Hindlimb muscle (tissue), 1 donor: ENCODE measurements at places on chromosomes 16 and 17.

- no peak for DNase-seq
These were observed 38.5 kb downstream of the TBC1D16 start for GRCh38 chr17:79997011-79997660.

DNA sequence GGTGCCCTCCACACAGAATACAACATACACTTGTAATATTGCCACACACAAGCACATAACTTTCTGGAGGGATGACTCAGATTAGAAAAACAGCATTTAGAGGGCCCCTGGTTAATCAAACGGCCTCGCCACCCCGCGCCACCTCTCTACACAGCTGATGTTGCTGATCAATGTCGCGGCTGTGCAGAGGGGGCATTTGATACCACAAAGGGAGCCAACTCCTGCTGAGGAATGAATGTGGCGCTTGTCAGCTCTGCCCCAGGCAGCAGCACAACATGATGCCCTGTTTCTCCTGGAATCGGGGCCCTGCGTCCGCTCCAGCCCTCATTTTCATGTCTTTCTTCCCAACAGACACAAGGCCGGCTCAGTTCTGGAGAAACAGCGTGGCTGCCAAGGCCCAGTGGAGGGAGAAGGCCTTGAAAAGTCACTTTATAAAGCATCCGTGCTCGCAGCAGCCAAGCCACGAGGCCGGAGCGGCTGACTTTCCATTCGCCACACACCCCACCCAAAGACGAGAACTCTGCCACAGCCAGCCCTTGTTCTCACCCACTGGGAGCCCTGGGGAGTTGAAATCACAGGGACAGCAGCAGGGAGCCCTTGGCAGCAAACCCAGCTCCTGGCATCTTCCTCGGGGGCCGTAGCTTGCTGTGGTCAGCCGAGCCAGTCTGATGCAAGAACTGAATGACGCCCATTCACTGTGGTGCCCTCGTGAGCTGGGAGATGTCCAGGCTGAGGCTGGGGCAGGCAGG, 65.6 kb downstream of the XYLT1 start:
- peak; percentile 64 for DNase-seq

GRCh38 chr16:77214411-77215138, 15.4 kb downstream of the SYCE1L start:
- DNase-seq: no peak

- no peak for DNase-seq
These were observed 123.4 kb downstream of the HS3ST3A1 start for GRCh38 chr17:13478326-13478830.

GRCh38 chr17:78601577-78602190, 24.5 kb upstream of the DNAH17 start:
- DNase-seq: no peak

DNA sequence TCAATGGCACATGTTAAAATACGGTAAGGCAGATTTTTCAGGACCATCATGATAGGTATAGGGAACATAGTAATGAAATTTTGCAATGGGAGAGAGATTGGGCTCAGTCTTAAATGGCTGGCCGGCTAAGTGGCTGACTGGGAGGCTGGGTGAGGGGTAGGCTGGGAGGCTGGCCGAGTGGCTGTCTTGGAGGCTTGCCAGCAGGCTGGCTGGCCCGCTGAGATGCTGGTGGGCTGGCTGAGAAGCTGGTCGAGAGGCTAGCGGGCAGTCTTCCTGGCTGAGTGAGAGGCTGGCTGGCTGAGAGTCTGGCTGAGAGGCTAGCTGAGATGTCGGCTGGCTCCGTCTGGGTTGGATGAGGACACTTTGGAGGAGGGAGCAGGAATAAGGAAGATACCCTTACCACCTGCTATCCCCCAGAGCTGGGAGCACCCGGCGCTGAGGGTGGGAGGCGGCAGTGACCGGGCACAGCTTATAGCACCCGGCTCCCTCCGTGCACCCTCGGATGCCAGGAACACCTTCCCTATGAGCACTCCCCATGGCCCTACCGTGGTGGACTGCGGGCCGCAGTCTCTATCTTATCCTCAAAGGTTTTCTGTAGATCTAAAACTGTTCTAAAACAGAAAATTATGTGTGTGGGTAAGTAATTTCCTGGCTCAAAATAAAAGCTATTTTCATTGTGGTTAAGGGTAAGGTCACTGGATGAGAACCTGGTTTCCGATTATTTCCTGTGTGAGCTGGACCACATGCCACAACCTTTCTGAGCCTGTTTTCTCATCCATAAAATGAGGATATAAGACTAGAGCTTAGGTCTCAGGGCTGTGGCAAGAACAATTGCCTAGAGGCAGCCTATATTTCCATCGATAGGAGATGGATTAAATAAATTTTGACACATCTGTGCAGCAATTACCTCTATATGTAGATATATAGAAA, 34.5 kb upstream of the TMC5 start:
- no peak for DNase-seq

- no peak for DNase-seq
These were observed 89.1 kb upstream of the CORO6 start for GRCh38 chr17:29711588-29712385.

- DNase-seq: no peak
These were observed 42.1 kb downstream of the TSC2 start for GRCh38 chr16:2089706-2090480.

DNA sequence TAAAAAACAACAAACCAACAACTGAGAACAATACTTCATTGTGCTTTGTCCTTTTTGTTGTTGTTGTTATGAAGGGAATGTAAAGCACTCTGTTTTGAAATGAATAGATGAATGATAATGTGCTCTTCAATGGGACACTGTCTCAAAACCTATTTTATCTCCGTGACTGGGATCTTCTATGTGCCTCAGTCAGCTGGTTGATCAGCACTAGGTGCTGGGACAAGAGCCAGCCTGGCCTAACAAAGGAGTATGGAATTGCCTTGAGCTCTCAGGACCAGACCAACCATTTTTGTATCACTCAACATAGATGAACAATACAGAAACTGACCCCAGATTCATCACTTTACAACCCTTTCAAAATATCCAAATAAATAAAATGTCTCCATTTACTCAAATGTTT, 440.2 kb downstream of the KCNJ2 start:
- DNase-seq: no peak

- peak; percentile 48 for DNase-seq
These were observed 9.1 kb upstream of the CRISPLD2 start for GRCh38 chr16:84810518-84811273.

DNA sequence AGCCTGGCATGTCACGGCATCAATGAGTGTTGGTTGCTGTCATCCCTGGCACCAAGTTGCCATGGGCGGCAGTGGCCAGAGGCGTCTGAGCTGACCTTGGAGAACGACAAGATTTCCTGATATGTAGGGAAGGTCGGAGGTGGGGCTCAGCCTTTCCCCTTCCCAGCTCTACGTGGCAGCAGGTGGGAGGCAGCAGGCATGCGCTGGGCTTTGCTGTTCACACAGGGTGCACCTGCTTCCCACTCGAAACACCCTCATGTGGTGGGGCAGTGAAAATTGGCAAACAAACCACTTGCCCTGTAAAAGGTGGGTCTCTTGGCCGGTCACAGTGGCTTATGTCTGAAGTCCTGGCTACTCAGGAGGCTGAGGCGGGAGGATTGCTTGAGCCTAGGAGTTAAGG, 12.3 kb upstream of the TFAP4 start:
- DNase-seq: no peak

- DNase-seq: no peak
These were observed 166.2 kb upstream of the RPL38 start for GRCh38 chr17:74037320-74037719.

- no peak for DNase-seq
These were observed 39.9 kb downstream of the MSI2 start for GRCh38 chr17:57296231-57296630.

DNA sequence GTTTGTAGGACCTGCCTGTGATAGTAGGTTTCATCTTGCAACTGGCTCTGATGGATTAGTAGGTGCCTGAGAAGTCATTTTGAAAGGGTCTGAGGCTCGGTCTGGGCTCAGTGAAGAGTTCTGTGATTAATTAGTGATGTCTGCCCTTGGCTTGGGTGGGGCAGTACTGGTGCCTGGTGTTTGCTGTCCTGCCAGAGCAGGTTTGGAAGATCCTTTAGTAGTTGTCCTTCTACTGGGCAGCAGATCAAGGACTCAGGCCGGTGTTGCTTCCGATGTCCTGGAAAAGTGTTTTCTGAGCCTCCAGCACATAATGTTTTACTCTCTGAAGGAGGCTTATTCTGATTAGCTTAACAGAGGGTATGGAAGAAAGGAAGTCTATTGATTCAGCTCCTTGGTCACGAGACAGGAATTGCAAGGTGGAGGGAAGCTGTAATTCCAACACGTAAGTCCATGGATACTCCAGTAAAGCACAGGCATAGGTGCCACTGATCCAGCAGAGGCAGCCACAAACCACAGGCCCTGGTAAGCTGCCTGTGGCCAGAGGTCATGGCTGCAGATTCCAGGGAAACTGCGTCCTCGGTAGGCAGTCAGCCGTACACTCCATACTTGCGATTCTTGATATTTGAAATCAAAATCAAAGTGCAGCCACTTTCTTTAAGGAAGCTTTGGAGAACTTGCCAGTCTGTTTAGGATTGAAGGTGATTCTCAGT, 18.7 kb downstream of the HLF start:
- DNase-seq: peak; percentile 57

DNA sequence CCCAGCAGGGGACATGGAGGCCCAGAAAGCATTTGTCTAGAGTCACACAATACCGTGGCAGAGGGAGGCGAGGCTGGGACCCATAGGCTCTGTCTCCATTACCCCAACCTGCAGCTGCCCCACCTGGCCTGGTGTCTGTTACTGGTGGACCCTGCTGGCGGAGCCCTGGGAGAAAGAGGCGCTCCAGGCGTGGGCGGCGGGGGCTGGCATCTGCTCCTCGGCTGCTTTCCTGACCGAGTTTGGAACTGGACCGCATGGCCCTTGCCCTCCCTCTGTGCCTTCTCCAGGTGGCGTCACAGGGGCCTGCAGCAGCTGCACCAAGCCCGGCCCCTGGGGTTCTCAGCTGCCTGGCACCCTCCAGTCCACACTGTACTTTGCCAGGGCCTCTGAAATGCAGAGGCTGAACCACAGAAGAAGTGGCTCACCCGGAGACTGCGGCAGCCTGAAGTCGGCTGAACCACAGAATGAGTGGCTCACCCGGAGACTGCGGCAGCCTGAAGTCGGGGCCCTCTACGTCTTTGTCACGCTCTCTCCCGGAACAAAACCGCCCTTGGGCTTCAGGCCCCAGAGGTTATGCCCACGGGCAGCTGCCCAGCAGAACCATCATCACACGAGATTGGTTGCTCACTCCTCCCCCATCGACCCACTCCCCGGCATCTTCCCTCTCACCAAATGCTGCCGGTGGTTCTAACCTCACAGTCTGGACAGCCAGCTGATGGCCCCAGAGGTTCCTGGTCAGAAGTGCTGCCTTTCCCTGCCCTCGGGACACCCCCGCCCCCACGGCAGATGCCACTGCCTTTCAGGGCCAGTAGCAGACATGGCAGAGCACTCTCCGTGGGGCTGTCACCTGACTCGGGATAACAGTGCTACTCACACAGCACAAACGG, 20.2 kb downstream of the CBFA2T3 start:
- no peak for DNase-seq

- no peak for DNase-seq
These were observed 11.6 kb upstream of the CSNK1D start for GRCh38 chr17:82285141-82285540.

GRCh38 chr17:17042851-17043460, 699 bp downstream of the MPRIP start:
- no peak for DNase-seq

GRCh38 chr16:11084876-11085485, 140.6 kb downstream of the CLEC16A start:
- DNase-seq: no peak

DNA sequence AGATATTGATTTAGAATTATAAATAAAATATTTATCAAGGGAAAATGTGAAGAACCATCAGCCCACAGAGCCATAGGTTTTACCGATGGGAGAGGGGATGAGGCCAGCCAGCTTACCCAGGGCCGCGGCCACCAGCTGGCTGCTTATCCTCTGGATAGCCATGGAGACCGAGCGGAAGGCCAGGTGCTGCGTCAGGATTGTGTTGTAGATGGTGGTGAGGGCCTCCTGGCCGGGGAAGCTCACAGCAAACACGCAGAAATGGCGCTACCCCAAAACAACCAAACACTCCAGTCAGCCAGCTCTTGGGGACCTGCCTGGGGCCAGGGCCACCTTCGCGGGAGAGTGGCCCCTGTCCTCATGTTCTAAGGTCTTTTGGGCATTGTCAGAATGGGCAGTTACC, 97.8 kb downstream of the DNAH17 start:
- DNase-seq: no peak

DNA sequence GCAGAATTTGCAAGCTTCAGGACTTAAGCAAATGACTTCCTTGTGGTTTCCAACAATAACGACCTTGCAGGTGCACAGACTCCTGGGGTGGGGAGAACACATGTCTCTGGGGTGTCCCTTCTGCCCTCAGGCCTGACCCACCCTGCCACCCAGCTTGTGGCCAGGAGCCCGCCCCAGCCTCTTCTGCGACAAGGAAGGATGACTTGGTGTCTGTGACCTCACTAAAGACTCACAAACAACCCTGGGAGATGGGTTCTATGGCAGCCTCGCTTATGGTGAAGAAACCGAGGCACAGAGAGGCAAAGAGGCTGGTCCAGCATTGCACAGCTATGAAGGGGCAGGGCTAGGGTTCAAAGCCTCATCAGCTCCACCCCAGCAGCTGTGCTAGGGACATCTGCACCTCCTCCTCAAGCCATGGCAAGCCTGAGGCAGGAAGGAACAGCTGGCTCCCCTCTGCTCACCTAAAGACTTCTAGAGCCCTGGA, 2.6 kb downstream of the ATP2A3 start:
- no peak for DNase-seq

GRCh38 chr17:38617074-38617860, 11.5 kb upstream of the SRCIN1 start:
- DNase-seq: no peak
